ENCODE measurements at places on chromosomes 1 and 21. TPM values are rescaled to one million over a fixed set of nuclear protein-coding genes. Genes with fewer than 3 reads are reported as not detected.

The ORC1 gene
- total RNA-seq, result 14.8 TPM

The PCBP3 gene
- 5.5 TPM for total RNA-seq

The OLFML3 gene
- total RNA-seq, result 30.5 TPM

The SERTAD4 gene
- total RNA-seq, result 4.6 TPM

Measured in type B pancreatic cell (in vitro differentiated cells).